ENCODE measurements at places on chromosomes 4 and X. TPM values are rescaled to one million over a fixed set of nuclear protein-coding genes. Genes with fewer than 3 reads are reported as not detected.

Gene IL3RA
- 4.8 TPM for total RNA-seq

DNA sequence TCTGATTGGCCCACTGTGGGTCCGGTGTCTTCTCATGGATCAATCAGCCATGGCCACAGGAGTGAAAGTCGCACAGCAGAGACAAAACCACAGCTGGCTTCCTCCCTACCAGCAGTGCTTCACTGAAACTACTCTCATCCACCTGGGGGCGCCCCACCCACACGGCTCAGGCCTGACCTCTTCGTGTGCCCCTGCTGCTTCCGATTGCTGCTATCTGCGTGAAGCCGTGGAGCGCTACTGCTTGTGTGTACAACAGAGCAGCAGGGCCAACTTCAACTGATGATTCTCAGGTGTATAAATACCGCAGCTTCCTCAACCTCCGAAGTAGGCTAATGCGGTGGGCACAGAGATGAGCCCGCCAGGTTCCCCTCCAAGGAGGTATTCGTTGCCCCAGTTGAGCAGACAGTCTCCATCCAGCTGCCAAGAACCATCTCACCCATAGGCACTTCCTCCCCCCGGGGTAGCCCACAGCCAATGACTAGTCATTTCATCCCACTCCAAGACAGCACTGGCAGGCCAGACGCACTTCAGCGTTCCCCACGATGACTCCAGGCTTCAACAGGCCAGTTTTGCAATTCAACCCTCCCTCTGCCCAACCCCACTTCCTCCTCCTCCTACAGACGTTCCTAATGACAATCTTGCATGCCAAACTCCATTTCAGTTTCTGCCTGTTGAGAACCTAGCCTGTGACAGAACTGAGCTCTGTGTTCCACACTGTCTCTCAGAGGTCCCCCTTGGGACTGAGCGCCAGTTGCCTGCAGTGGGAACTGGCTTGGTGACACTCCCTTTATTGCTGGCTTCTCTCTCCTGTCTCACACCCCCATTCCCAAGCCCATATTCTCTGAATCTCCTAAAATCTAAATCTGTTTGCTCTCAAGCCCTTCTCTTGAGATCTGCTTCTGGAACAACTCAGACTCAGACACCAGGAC, 41.3 kb upstream of the ATP6AP2 start:
- DNase-seq = peak; percentile 18

- DNase-seq = no peak
These were observed 6.7 kb downstream of the LAMP2 start for GRCh38 chrX:120462370-120462769.

Gene SUPT20HL1
- not detected for total RNA-seq

DNA sequence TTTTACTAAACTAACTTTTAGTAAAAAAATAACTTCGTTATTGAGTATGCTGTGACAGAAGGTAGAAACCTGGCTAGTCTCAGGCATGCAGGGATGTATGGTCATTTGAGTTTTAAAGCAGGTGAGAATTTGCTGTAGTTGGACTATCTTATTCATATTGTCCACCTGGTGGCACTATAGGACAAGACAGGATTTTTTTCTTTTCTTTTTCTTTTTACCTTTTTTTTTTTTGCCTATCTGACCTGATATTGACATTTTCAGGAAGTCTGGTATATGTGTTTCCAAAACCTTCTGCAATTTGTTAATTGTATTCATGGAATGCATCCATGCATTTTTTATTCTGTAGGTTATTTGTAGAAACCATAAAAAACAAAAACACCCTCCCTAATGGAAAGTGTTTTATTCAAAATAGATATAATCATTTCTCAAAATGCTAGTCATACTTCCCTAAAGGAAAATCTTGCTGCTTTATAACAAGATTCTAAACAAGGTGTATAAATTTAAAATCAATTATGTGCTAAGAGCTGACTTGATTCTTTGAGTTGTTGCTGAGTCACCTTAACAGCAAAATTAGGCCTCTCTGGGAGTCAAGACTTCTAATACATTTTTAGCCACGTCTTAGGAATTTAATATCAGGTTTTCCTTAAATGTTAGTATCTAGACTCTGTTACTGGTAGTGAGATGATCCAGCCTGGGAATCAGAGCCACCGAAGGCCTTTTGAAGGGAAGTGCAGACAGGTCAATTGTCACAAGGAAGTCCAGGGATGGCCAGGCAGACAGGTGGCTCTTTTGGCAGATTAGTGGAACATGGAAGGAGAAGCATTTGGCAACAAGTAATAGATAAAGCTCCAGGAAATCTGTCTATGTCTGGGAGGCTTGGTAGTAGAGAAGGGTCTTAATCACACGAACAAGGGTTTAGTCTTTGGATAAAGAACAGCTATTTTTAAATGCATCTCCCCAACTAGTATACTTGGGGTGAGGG, 201.3 kb upstream of the GNPDA2 start:
- DNase-seq = no peak

GRCh38 chr4:92059615-92060014, 244.2 kb upstream of the GRID2 start:
- DNase-seq = no peak

DNA sequence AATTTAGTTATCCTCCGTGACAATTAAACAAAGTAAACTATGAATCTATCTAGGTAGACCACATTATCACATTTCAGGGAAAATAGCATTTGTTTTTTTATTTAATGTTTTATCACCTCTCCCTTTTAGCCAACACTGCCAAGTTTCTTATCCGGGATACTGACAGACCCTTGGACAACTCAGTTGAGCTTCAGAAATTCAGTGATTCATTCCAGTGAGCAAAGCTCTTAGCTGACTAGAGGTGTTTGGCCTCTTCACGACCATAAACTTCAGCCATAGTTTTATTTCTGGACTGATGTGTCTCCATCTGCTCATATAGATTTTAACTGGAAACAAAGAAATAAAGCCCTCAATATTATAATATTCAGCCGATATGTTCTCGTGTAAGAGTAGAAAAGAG, 15.2 kb downstream of the SLITRK2 start:
- DNase-seq = no peak

DNA sequence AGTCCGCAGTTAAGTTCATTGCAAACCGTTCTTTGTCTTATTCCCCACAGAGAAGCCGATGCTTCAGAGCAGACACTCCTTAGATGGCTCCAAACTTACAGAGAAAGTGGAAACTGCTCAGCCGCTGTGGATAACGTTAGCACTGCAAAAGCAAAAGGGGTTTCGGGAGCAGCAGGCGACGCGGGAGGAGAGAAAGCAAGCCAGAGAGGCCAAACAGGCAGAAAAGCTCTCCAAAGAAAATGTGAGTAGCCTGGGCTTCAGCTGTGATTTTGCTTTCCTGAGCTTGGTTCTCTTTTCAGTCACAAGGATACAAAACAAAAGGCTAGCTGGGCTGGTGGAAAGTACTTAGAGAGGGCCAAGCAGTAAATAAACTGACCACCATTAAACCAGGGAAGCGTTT, 64.0 kb downstream of the AASDH start:
- no peak for DNase-seq

- DNase-seq = no peak
These were observed 3.9 kb upstream of the CTAG2 start for GRCh38 chrX:154657226-154657805.

Gene FAM9C
- not detected for total RNA-seq

GRCh38 chrX:136322064-136322463, 21.3 kb downstream of the ADGRG4 start:
- DNase-seq = no peak

DNA sequence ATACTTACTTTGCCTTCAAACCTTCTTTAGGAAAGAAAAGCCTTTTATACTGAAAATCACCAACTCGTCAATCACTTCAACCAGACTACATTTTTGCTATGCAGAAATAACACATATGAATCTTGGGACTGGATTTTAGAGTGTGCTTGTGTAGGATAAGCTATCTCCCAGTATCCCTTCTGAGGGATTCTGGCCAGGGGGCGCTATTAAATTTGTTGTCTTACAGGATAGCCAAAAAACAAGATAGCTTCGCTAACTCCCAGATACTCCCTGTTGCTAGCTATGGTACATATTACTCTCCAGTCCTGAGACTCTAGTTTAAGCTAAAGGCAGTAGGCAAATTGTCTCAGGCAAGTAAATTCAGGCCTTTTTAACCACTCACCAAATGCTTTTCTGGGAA, 167.2 kb downstream of the LHFPL1 start:
- no peak for DNase-seq

Gene PPP2R2C
- total RNA-seq = 10.6 TPM

Gene CETN2
- total RNA-seq = 22.9 TPM

- no peak for DNase-seq
These were observed 431.6 kb upstream of the MAOA start for GRCh38 chrX:43224496-43224895.

DNA sequence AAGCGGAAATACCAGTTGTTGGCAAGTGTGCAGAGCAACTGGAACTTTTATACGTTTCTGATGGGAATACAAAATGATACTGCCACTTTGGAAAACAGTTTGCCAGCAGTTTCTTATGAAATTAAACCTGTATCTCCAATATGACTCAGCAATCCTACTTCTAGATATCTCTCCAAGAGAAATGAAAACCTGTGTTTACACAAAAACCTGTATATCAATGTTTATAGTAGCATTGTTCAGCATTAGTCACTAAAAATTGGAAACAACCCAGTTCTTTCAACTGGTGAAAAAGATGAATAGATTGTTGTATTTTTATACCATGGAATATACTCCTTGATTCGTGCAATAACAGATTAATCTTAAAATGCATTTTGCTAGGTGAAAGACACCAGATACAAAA, 26.8 kb downstream of the ATP7A start:
- DNase-seq = no peak

DNA sequence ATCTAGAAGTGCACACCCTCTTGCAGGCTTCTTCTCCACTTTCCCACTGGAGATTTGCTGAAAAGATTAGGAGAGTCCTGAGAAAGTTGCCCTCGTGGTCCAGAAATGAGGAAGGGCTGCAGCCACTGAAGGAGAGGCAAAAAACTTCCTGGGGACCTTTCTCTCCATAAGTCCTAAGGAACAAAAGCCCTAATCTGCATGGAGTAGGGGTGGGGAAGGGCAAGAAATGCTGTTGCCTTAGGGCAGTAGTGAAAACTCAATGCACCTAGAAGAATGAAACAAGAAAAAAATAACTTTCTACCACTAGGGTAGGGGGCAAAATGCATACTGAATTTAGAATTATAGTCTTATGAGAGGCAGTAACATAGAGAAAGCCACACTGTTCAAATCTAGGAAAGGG, 1408.8 kb downstream of the PCDH19 start:
- DNase-seq = no peak

DNA sequence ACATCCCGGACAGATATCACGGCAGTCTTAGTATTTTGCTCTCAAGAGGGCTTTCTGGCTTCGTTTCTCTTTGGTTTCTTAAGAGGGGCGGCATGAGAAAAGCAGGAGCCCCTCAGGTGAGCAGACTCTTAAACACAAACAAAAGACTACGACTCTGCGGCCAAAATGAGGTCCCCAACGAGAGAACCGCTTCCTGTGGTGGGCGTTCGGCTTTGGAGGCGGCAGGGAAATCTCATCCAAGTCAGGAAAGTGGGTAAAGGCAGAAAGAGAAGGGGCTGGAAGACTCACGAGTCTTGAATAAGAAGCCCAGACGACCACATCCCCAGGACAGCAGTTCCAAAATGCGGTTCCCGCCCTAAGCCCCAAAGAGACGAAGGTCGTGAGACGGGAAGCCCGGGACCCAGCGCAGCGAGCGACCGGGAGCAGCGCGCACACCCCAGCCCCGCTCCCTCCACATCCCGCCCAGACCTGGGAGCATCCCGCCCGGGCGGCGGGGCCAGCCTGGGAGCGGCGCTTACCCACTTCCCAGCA, 409 bp downstream of the UGDH start:
- peak; percentile 30 for DNase-seq

Gene SMIM10
- total RNA-seq = 6.5 TPM
